A549 treated with AZD2906 at 1 μM for 4 hours (cell line): ENCODE measurements at places on chromosomes 3 and 15. TPM values are rescaled to one million over a fixed set of nuclear protein-coding genes. Genes with fewer than 3 reads are reported as not detected.

GOLGA8R gene
- total RNA-seq = 0.14 to 0.34 TPM (median 0.21 TPM) in 5 replicates

GPR176 gene
- 8.6 to 12.9 TPM (median 9.8 TPM) in 5 replicates for total RNA-seq

UBXN7 gene
- 5.9 to 9.0 TPM (median 8.1 TPM) in 5 replicates for total RNA-seq

ADIPOQ gene
- not detected in 5 replicates for total RNA-seq

LSG1 gene
- total RNA-seq = 26.5 to 31.0 TPM (median 28.5 TPM) in 5 replicates
